ENCODE measurements at places on chromosomes 4 and X.

DNA sequence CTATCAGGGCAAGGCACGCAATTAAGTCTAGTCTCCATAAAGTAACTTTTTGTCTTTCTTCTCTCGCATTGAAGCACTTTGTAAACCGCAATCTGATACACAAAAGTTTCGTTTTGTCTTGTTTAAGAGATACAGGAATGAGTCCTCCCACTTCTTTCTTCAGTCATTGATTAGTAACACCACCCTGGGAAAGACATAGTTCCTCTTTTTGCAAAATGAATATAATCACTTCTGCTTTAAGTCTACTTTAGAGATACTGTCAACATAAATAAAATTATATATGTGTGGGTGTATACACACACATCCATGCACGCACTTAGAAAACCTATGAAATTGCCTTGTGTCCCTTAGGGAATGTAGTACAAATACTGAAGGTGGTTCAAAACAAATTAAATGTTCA lies 11.7 kb downstream of the COQ2 start:
- DNase-seq, result no peak

- no peak for DNase-seq
These were observed 75.7 kb downstream of the RBM47 start for GRCh38 chr4:40553995-40554394.

DNA sequence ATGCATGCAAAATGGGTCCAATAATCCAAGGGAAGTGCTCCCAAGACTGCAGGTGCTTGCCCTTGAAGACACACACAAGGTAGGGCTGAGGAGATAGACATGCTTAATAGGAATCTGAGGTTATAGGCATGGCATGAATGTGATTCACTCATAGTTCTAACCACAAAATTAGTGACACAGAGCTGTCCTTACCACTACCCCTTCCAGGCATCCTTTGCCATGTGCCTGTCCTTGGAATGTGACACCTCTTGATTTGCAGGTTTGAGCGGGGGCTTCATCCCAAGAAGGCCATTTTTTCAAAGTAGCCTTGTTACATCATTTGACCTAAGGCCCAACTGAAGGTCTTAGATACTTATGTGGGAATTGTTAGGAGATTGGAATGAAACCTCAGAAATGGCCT lies 112.5 kb downstream of the CCNG2 start:
- no peak for DNase-seq

DNA sequence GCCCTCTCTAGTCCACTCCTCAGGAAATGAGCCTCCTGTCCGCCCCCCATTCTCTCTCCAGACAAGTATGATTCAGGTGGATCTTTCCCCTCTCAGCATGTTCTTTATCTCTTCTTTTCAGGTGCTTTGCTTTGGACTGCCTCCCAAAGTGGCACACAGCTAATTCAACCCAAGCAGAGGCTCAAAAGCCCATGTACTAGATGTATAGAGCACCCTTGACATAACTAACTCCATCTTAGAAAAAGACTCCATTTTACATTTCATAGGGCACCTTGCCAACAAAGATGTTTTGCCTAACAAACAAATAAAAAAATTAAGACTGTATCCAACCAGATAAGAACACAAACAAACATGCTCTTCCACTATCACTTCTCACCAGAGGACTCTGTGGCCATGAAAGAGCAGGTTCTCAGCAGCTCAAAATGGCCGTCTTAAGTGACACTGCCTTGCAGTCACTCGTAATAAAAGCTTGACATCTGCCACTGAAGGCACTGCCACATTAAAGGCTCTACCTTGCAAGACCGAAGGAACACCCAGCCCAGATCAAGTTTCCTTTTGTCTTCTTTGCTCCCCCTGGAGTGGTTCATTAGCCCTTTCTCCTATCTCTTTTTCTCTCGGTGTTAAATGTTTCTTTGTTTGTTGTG lies 84.9 kb upstream of the TAB3 start:
- DNase-seq, result no peak

GRCh38 chr4:48120132-48120531 lies 13.9 kb downstream of the TXK start:
- DNase-seq, result no peak

DNA sequence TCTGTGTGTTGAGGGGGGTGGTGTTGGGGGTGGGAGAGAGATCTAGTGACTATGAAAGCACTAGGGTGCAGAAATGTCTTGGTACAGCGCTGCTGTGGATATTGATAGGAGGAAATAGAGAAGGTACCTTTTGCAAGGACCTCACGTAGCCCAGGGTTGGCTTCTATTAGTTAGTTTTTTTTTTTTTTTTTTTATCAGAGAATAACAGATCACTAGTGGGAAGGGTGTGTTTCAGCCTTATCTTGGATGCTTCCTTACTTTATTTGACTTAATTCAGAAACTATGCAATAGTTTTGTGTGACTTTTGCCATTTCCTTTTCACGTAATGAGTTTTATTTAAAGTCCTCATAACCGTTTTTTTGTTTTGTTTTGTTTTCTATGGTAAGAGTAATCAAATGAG lies 16.4 kb upstream of the PGRMC2 start:
- no peak for DNase-seq

DNA sequence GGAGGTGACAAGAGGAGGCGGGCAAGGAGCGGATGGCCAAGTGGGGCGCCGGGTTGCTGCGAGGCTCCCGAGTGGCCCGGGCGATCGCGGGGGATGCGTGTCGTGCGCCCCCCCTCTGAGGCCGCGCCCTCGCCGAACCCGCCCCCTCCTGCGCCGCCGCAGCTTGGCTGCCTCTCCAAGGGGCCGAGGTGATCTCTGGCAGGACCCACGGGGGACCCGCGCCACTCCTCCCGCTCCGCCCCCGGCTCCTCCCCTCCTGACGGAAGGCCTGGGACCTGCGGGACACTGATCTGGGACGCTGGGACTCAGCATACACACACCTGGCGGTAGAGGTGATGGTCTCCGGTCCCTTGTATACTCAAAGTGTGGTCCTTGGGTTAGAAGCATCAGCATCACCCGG lies 21.9 kb upstream of the FAM47C start:
- DNase-seq, result no peak

GRCh38 chr4:181971973-181972372 lies 271.2 kb upstream of the TENM3 start:
- no peak for DNase-seq

DNA sequence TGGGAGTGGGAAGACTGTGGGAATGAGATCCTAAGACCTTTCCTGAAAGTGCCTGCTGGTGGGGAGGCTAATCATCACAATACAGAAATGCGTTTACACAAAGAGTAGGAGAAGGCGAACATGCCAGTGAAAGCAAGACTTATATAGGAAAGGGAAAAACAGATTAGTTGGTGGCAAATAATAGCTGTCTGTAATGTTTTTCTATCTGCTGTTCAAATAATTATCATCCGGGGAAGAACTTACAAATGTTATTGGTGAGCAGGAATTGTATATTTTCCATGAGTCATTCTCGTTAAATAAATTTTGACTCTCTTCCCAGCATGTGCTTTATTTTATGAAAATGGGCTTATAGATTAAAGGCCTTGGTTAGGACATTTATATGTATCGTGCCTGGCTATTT lies 196.5 kb downstream of the ARHGAP10 start:
- DNase-seq, result peak; percentile 7

DNA sequence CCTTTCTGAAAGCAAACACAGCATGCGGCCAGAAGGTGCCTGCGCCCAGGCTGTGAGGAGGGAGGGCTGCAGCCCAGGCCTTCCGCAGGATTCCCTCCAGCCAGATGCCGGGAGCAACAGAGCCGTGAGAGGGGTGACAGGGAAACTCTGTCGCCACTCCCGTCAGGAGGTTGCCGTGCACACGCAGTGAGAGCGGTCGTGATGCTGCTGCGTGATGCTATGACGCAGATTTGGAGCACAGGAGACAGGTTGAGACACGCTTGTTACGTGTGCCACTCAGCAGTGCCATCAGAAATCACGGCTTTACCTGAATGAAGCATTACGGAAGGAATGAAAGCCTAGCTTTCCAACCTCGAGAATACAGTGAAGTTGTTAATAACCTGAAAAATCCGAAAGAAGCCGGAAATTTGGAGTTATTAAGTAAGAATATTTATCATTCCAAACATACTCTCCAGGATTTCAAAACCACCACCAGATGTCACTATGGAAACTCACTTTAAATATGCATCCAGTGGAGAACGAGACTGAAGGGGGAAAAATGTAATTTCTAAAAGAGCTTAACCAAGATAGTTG lies 54.4 kb downstream of the FAT1 start:
- peak; percentile 27 for DNase-seq

GRCh38 chrX:10884246-10884645 lies 226.9 kb upstream of the HCCS start:
- DNase-seq, result peak; percentile 5

GRCh38 chr4:119725688-119726330 lies 97.2 kb upstream of the PDE5A start:
- DNase-seq, result no peak

DNA sequence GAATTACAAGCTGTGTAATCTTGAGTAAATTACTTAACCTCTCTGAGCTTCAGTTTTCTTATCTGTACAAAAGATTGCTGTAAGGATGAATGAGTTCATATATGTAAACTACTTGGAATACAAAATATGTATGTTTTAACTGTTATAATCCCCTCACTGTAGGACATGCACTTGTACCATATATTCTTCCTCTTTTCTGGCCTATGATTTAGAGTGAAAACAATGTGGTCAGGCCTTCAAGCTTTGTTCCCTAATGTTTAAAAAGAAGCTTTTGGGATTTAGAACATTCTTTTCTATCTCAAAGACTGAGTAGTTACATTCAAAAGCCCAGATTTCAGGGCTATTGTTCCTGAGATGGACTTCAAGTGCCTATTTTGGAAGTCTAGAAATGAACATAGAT lies 26.7 kb upstream of the GPRIN3 start:
- no peak for DNase-seq

DNA sequence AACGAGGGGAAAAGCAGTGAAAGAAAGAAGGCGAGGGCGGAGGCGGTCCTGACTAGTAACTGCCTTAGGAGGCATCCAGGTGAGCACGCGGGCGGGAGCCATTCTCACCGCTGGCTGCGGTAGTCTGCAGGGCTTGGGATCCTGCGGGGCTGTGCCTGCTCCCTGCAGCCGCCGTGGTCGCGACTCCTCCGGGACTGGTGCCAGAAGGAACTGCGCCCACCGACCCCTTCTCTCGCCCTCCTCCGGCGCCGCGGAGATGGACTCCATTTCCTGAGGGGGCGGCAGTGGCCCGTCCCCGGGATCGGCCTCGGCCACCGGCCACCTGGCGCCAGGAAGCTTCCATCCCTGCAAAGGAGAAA lies 543 bp downstream of the NFXL1 start:
- DNase-seq, result peak; percentile 17

- no peak for DNase-seq
These were observed 6.7 kb downstream of the WDR44 start for GRCh38 chrX:118352566-118352965.

DNA sequence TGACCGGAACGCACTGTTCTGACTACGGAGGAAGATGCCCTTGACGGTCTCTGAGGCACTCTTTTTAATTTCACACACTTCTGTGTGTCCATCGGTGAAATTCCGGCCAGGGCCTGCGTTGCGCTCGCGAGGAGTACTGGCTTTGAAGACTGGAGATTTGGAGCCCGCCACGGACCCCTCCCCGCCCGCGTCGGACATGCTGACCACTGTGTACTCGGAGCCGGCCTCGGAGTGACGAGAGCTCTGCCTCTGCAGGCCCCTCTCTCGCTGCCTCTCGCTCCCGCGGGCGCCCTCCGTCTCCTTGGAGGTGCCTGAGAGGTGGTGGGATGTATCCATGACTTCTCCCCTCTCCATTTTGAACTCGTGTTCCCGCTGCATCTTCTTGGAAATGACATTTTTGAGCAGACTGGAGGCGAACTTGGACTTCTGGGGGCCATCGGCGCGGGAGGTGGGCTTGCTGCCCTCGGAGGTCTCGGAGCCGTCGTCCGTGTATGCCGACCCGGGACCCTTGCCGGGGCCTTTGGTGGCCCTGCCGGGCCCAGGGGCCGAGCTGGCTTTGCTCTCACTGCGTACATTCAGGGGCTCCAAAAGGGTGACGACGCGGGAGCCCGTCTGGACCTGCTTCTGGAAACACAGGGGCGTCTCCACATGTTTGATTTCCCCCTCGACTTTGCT lies 5.7 kb downstream of the C4orf54 start:
- DNase-seq, result no peak

DNA sequence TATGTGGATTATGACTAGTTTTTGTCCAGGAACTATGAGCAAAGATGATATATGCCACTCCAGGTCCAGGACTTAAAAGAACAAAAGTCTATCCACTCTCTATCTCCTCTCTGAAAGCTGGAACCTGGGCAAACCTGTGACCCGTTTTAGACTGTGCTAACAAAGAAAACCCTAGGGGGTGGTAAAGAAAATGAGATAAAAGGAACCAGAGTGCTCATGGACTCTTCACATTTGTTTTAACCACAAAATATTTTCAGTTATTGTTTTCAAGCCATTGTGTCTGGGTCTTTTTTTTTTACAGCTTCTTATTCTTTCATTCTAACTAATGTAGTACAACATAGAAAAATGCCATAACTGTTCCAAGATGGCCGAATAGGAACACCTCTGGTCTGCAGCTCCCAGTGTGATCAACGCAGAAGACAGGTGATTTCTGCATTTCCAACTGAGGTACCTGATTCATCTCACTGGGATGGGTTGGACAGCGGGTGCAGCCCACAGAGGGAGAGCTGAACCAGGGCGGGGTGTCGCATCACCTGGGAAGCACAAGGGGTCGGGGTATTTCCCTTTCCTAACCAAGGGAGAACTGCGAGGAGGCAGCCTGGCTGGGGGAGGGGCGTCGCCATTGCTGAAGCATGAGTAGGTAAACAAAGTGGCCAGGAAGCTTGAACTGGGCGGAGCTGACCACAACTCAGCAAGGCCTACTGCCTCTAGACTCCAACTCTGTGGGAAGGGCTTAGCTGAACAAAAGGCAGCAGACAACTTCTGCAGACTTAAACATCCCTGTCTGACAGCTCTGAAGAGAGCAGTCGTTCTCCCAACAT lies 45.1 kb downstream of the CHM start:
- peak; percentile 15 for DNase-seq

DNA sequence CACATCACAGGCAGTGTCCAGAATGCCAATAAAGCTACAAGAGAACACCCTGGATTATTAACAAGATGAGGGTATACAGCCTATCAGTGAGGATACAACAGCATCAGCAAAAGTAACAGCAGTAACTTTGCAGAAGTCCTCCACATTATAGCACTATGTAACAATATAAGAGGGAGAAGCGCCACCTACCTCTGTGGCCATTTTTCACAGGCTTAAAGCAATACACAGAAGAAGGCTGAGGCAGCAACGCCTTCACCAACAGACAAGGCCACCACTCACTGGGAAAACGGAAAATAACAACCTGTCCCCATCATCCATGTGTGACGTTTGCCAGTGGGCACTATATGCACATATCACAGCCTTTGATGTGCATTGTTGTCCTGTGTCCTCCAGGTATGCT lies 12.5 kb downstream of the RTL8B start:
- DNase-seq, result no peak

DNA sequence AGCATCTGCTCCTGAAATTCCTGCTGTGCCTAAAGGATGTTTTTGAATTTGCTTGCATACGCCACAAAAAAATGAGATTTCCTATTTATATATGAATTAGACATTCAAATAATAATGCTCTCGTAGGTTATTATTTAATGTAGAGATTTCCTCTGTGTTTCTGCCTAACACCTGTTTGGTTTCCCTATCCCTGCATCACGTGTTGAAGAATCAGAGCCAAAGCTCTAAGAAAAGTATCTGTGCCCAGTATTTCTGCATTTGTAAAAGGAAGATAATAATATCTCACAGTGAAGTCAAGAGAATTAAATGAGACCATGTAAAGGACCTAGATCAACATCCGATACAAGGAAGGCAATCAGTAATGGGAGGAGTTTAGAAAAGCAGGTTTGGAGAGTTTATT lies 179.5 kb downstream of the HNRNPD start:
- no peak for DNase-seq

Measured in AG08396 (cell line).